ENCODE measurements at places on chromosomes 12 and 14.
A peak's percentile ranks its signal among the peaks of the same experiment; 100 is the strongest.

- no peak for DNase-seq
Measured at GRCh38 chr14:30759172-30760125, 114.9 kb upstream of the COCH start.

GRCh38 chr14:58100735-58101368, 51.2 kb downstream of the ARMH4 start:
- DNase-seq, result peak; percentile 46

GRCh38 chr12:7064516-7064915, 4.0 kb downstream of the C1S start:
- no peak for DNase-seq

DNA sequence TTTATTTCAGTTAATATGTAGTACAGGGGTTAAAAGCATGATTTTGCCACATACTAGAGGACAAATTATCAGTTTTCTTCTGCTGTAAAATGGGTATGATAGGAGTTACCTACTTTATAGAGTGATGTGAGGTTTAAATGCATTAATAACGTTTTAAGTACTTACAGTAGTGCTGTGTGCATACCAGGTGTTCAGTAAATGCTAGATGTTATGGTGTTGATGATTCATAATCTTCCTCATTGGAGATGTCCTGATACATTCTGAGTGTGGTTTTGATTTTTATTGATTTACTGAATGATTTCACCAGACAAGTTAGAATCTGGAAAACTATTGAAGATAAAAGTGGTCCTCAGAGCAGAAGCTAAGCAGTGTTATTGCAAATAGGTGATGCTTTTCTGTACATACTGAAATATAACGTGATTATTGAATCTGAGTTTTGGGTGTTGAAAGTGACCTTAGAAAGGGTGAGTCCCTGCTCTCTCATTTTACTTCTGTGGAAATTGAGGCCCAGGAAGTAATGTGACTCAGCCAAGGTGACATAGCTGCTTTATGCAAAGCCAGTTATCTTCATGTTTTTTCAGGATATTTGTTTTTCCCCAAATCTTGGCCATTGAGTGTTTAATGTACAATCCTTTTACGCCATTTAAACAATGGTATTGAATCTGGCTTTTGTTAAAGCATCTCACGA, 54.7 kb downstream of the VRK1 start:
- DNase-seq, result no peak

DNA sequence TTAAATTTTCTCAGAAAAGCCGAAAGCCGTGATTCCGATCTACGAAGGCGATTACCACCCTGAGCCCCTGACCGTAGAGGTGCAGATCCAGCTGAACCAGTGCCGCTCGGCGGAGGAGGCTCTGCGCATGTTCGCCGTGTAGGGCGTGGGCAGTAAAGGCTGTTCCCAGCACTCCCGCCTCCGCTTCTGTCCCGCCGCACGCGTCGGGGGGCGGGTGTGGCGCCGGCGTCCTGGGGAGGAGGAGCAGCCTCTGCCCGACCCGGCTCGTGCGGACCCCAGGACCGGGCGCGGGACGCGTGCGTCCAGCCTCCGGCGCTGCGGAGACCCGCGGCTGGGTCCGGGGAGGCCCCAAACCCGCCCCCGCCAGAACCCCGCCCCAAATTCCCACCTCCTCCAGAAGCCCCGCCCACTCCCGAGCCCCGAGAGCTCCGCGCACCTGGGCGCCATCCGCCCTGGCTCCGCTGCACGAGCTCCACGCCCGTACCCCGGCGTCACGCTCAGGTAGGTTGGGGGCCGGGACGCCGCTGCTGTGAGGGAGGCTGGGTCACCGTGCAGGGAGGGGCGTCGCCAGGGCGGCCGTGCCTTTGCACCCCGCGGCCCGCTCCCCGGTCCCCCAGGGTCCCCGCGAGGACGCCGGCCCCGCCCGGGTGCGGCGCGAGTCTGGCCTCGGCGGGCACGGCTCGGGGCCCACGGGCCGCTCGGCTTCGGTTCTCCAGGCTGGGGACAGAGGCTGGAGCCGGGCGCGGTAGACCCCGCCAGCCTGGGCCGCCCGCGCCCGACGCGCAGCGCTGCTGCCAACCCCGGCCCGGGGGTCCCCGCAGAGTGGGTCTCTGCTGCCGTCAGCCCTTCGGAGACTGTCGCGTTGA, at the start of gene B3GNT4:
Gene B3GNT4, plus strand, starts transcription at position 409 of the 866 bp plus-strand sequence. CDS start 910 bp downstream, outside the sequence.
- DNase-seq, result peak; percentile 83

GRCh38 chr12:77256956-77257355, 191.6 kb upstream of the E2F7 start:
- peak; percentile 3 for DNase-seq

- DNase-seq, result peak; percentile 92
Measured at GRCh38 chr14:58171090-58171489, 19.1 kb upstream of the ARMH4 start.

- no peak for DNase-seq
Measured at GRCh38 chr12:95963096-95963495, 20.0 kb downstream of the AMDHD1 start.

- DNase-seq, result no peak
Measured at GRCh38 chr12:103640831-103641230, 53.8 kb downstream of the STAB2 start.

DNA sequence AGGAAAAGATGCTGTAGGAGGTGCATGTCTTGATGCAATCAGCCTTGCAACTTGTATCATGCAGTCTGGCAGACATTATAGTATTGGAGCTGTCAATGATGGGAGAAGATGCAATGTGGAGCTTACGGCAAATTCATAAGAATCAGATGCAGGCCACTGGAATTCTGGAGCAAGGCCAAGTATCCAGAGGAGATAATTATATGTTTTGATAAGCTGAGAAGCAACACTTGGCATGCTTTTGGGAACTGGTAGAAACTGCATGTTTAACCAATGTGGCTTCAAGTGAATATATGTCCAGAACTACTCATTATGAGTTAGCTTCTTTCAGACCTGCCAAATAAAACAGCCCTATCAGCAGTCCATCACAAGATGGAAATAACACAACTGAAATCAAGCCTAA, 249.1 kb upstream of the PPFIA2 start:
- no peak for DNase-seq

GRCh38 chr14:92549859-92550230, 36.3 kb downstream of the RIN3 start:
- DNase-seq, result peak; percentile 37

DNA sequence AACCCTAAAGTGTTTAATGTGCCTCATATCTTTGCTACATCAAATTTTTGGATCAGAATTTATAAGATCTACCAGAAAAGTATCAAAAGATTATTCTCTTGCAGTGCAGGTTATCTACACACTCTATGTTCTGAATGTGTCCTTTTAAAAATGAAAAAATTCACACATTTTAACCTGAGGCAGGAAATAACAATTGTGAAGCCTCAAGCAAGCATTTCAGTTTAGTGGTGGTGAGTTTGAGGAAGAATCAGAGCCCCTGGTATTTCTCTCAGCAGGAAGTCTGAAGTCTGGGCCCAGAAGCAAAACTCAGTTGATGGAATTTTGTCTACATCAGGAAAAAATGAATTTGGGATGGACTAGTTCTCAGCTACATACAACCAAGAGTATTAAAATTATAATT, 137.0 kb upstream of the PZP start:
- no peak for DNase-seq

DNA sequence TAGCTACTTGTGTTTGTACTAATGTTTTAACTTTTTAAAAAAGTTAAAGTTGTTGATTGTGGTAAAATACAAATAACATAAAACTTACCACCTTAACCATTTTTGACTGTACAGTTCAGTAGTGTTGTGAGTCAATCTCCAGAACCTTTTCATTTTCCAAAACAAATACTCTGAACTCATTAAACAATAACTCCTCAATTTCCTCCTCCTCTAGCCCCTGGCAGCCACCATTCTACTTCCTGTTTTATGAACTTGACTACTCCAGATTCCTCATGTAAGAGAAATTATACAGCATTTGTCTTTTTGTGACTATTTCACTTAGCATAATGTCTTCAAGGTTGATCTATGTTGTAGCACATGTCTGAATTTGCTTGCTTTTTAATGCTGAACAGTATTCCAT, 299.1 kb upstream of the AMIGO2 start:
- no peak for DNase-seq

DNA sequence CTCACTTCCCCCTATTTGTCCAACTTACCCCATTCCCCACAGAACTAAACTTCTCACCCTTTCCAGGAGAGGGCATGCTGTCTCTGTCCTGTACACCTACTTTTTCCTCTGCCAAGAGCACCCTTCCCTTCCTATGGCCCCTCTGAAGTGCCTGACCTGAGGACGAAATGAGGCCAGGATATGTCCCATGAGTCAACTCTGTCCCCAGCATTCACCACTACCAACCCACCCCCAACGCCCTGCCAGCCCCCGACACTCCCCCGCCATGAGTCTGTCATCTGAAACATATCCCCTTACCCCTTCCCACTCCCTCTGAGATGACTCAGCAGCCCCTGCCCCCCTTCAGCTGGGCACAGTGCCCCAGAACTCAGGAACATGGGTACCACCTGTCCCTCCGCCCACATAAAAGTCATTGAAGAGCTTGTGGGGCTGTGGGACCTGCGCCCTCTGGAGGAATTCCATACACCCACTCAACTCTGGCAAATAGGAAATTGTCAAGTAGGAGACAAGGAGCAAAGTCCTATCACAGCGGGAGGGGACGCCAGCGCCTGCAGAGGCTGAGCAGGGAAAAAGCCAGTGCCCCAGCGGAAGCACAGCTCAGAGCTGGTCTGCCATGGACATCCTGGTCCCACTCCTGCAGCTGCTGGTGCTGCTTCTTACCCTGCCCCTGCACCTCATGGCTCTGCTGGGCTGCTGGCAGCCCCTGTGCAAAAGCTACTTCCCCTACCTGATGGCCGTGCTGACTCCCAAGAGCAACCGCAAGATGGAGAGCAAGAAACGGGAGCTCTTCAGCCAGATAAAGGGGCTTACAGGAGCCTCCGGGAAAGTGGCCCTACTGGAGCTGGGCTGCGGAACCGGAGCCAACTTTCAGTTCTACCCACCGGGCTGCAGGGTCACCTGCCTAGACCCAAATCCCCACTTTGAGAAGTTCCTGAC, 26.3 kb downstream of the ITGA7 start:
- peak; percentile 79 for DNase-seq

DNA sequence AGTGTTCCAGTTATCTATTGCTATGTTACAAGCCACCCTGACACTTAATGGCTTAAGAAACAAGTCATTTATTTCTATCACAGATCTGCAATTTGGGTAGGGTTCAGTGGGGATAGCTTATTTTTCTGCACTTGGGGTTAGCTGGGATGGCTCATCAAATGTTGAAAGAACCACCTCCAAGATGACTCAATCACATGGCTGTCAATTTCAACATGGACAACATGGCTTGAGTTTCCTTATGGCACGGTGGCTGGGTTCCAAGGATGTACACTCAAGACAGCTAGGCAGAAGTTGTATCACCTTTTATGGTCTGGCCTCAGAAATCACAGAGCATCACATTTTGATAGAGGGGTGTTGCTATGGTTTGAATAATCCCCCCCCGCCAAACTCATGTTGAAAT, 24.5 kb upstream of the IGF1 start:
- DNase-seq, result no peak

DNA sequence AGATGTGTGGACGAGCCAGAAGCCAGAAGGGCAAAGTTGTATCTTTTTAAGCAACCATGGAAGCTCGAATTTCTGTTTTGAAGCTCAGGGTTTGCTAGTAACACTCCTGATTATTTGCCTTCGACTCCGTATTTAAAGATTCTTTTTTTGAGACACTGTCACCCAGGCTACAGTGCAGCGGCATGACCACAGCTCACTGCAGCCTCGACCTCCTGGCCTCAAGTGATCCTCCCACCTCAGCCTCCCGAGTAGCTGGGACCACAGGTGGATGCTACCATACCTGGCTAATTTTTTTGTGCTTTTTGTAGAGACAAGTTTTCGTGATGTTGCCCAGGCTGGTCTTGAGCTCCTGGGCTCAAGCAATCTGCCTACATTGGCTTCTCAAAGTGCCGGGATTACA, 18.7 kb upstream of the OASL start:
- DNase-seq, result no peak

DNA sequence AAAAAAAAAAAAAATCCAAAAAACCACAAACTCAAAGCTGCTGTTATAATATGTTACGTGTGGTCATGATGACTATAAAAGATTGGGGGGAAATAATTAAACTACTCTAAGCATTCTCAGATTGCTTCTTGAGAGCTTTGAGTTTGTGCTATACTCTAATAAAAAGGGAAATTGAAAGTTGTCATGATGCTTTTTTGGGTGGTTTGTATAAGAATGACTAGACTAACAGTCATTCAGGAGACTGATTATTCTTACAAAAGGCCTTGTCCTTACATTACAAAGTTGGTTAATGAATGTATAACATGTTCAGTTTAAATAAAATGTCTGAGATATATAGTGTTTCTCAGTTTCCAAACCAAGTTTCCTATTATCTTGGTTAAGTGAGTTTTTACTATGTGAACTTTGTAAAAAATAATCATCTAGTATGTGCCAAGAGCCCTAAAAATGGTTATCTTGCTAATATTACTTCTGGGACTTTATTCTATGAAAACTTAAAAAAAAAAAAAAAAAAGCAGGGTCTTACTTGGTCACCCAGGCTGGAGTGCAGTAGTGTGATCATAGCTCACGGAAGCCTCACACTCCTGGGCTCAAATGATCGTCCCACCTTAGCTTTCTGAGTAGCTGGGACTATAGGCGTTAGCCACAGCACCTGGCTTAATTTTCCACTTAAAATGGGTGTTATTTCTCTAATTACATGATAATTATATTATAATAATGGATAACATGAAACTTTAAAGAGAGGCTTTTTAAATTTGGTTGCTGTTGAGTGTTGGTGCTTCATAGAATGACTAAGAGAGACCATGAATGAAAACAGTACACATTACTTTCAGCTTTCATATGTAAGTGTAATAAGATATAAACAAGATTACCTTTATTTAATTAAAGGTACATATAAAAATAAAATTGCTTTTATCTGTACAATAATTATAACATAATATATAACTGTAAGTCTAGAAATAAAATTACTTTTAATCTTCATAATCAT, 459.6 kb upstream of the RGS6 start:
- DNase-seq, result no peak

DNA sequence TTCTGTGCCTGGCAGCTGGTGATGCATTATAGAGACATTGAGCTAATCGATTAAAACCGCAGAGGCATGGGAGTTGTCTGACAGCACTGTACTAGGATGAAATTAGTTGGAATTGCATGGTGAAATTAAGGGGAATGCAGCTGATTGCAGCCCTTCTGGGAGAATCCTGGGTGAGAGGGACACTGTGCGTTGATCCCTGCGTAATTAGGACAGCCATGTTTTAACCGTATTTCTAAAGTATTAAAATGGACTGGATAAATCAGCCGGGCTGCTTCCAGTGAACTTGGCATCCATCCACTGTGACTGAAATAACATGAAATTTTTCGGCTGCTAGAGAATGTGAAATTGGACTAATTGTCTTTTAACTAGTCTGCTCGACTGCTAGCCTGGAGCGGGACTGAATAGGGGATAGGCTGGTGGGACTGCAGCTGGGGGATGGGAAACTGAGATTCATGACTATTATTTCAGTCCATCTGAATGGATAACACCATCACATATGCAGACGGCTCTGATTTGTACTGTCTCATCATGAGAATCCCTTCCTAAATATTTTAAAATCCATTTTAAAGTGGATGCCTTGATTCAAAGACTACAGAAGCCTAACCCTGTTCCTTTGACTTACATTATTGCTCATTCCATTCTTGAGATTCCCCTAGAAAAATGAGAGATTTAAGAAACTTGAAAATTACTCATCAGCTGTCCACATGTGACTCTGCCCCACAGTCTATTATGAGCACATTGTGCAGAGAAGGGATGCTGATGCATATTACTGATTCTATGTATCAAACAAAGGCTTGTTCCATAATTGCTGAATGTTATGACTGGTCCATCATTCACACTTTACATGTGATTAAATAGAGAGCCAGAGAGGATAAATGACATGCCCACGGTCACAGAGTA, 343.9 kb downstream of the NPAS3 start:
- DNase-seq, result peak; percentile 37

Measured in GM03348 (cell line).